Upper lobe of right lung (tissue), 1 donor: ENCODE measurements at places on chromosomes 3 and 15. TPM values are rescaled to one million over a fixed set of nuclear protein-coding genes. Genes with fewer than 3 reads are reported as not detected.

DNA sequence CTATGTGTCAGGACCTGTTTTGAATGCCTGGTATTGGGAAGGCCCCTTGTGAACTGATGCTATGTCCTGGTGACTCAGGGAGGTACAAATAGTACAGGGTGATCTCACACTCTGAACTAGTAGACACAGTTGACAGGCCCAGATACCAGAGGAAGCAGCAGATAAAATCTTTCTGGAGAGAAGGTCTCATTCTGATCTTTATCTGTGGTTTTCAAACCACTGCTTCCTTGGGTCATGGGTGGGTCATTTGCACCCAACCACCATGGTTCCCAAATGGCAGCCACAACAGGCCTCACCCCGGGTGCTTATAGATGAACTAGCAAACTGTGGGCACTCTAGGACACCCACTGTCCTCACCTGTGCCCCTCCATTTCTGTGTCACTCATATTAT lies 43.4 kb downstream of the PXYLP1 start:
- peaks cover 12% of the 10 kb centered on the region for H3K4me1 ChIP-seq
- H3K27me3 ChIP-seq, result no peaks in the 10 kb centered on the region
- H3K27ac ChIP-seq, result peak overlapping the region; percentile 30
- no peak overlapping the region for H3K4me3 ChIP-seq
- DNase-seq, result no peak
- H3K36me3 ChIP-seq, result no peaks in the 10 kb centered on the region

- DNase-seq, result peak; percentile 95
- H3K36me3 ChIP-seq, result no peaks in the 10 kb centered on the region
- peak within 1 kb of the TSS; percentile 79 for H3K4me3 ChIP-seq
- H3K27me3 ChIP-seq, result no peaks in the 10 kb centered on the region
Measured at GRCh38 chr3:18424729-18425640, at the start of gene SATB1. Gene SATB1 (minus strand): TSS chr3:18425339. CDS start chr3:18420967, 4,372 bp downstream.

DNA sequence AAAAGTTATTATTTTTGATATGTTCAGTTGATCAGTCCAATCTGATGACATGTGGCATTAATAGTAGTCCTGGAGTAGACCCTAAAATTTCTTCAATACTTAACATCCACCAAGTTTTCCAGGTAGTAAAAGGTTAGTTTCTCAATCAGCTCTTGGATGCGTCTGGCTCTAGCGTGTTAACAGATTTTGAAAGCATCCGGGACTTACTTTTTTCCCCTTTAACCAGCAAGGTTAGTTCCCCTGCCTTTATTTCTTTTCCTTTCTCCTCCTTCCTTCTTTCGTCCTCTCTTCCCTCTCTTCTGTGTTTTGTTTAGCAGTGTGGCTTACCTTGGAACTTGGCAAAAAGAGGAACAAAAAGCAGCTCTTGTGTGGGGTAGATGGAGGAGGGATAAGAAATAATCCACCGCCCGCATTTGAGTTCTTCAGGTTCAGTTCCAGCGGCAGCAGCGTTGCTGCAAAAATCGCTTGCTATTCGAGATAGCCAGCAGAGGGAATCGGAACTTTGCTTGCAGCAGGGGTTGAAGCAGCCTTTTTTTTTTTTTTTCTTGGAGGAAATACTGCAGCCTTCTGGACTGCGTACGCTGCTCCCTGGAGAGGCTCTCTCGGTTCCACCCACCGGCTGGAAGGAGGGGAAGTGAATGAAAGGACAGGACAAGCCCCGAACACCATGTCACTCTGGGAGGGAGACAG lies at the start of gene RBMS3:
Gene RBMS3 (plus strand): TSS at position 668 of the 690 bp plus-strand sequence.
- peak within 1 kb of the TSS; percentile 66 for H3K4me3 ChIP-seq
- DNase-seq, result peak; percentile 87

GRCh38 chr3:134309987-134310700 lies 59.5 kb upstream of the RYK start:
- H3K36me3 ChIP-seq, result no peaks in the 10 kb centered on the region
- no peaks in the 10 kb centered on the region for H3K27me3 ChIP-seq
- DNase-seq, result no peak
- H3K27ac ChIP-seq, result peak overlapping the region; percentile 77

The TM4SF18 gene
- total RNA-seq, result 13.4 TPM

The NOP10 gene
- total RNA-seq, result 161 TPM

The CACNA2D3 gene
- total RNA-seq, result 7.3 TPM
